ENCODE measurements at places on chromosomes 12 and 14.

DNA sequence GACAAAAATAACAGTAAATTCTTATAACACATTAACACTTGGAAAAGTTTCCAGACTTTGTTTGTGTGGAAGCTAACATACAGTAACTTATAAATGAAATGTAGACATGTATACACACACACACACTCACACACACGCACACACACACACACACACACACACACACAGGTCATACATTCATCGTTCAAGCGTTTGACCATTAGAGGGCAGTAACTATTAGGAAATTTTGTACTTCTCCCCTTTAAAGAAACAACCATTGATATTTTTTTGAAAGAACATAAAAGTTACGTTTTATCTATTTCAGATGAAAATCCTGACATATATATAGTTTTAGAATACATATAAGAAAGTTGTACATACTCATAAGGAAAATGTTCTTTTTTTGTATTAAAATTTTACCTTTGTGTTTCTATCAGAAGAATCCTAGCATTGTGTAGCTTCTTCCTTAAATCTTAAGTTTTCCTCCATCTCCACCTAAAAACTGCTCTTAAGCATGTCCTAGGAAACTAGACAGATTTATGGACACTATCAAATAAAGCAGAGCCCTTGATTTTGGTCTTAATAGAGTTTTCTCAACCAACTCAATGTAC is 29.0 kb downstream of the PTPRQ start:
- peak; percentile 69 for DNase-seq

DNA sequence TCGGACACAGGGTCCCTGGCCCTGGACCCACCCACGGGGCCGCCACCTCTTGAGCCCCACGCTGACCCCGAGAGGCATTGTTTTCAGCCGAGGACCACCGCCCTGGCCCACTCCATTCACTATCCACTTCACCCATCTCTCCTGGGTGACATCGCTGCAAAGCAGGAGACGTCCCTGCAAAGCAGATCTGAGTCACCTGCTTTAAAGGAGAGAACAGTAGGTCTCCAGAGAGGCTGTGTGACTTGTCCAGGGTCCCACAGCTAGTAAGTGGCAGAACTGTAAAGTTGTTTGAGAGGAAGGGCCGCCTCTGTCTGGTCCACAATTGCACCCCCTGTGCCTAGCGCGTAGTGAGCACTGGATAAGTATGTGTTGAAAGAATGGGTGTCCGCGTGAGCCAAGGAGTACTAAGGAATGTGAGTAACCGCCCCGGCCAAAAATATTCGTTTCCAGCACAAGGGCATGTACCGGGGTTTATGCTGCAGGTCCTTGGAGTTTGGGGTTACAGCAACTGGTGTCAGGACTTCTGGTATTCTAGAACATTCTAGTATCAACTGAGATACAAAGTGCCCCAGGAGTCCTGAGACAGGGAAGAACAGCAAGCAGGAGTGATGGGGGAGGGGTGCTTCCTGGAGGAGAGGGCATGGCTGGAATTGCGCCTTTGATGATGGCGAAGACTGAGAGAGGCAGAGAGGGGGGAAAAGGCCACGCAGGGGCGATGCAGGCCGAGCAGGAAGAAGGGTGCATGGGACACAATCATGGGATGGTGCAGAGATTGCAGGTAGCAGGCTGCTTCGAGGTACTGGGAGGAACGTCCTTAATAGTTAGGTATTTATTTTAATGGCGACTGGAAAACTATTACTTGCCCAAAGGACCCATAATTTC is 91.1 kb downstream of the SCARB1 start:
- no peak for DNase-seq

- DNase-seq, result no peak
Measured at GRCh38 chr12:49664591-49665239, 41.4 kb downstream of the PRPF40B start.

GRCh38 chr12:123059500-123059899 is 79.0 kb downstream of the ARL6IP4 start:
- no peak for DNase-seq

GRCh38 chr12:6310771-6311610 is 509 bp downstream of the PLEKHG6 start:
- no peak for DNase-seq

- no peak for DNase-seq
Measured at GRCh38 chr14:59831121-59831730, 39.4 kb downstream of the RTN1 start.

DNA sequence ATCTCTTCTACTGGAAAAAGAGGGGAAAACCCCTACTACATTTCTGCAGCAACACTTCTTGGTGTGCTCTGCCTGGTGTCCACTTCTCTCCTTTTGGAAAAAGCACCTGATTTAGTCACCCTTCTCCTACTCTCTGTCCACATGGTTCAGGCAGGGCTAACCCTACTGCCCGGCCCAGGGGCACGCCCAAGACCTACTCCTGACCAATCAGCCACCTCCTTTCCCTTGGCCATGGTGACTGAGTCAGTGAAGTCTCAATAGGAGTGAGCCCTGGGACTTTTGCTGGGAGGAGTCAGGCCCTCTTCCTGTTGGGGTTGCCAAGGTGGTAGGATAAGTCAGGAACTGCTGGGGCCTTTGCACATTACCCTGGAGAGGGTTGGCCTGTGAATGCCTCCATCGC is 52.5 kb upstream of the MYL2 start:
- no peak for DNase-seq

DNA sequence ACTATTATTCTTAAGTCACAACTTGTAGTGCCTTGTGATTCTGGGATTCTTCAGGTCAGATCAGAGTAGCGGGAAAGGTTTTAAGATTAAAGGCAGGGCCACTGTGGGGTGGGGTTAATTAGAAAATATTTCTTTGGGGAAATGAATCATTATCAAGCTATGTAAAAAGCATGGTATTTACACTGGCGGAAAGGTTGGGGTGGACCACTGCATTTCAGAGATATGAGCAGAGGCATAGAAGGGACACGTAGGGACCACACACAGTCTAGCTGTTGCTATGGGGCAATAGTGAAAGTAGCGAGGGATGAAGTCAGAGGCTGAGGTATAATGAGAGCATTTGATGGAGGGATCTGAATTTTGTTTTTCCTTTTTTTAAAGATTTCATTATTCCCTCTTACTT is 31.7 kb upstream of the KCNH3 start:
- DNase-seq, result peak; percentile 91

GRCh38 chr12:121060149-121061001 is 21.3 kb upstream of the OASL start:
- peak; percentile 80 for DNase-seq

- no peak for DNase-seq
Measured at GRCh38 chr14:58972233-58973017, 216.0 kb upstream of the DAAM1 start.

- DNase-seq, result no peak
Measured at GRCh38 chr12:131366261-131366871, 344.5 kb upstream of the SFSWAP start.

- DNase-seq, result no peak
Measured at GRCh38 chr12:49549735-49550692, 11.2 kb downstream of the KCNH3 start.

GRCh38 chr12:58066296-58066695 is 124.9 kb downstream of the ATP23 start:
- peak; percentile 21 for DNase-seq

- DNase-seq, result no peak
Measured at GRCh38 chr14:24264298-24264697, 1.3 kb upstream of the TGM1 start.

DNA sequence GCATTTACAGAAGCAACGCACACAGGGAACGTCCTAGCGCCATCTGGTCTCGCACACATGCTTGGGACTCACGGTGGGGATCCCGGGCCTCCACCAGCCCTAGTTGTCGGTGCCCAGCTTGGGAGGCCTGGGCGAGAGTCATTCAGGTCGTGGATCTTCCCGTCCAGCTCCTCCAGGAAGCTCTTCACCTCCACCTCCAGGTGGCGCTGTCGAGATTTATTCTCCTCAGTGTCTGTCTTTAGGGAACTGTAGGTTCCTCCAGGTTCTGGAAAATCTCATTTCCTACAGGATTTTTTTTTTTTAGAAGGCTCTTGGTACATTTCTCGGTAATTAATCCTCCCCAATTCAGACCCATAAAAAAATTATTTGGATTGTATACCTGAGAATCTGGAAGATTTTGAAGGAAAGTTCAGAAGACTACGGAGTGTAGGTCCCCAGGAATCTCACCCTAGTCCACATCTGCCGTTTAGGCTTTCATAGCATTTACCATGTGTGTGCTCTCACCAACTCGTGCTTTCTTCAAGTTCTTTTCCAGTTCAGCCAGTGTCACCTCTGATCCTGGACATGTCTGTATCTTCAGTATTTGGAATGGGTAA is 910.0 kb downstream of the TMEM121 start:
- peak; percentile 53 for DNase-seq

- peak; percentile 69 for DNase-seq
Measured at GRCh38 chr12:107929436-107929835, 154.9 kb downstream of the ASCL4 start.

GRCh38 chr12:131747276-131748177 is 36.6 kb downstream of the SFSWAP start:
- no peak for DNase-seq

DNA sequence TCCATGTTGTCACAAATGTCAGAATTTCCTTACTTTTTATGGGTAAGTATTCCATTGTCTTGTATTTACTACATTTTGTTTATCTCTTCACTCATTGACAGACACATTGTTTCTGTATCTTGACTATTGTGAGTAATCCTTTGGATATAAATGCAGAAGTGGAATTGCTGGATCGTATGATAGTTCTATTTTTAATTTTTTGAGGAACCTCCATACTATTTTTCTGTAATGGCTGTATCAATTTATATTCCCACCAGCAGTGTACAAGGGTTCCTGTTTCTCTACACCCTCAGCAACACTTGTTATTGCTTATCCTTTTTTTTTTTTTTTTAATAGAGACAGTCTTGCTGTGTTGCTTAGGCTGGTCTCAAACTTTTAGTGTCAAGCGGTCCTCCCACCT is 3.5 kb upstream of the KICS2 start:
- no peak for DNase-seq

DNA sequence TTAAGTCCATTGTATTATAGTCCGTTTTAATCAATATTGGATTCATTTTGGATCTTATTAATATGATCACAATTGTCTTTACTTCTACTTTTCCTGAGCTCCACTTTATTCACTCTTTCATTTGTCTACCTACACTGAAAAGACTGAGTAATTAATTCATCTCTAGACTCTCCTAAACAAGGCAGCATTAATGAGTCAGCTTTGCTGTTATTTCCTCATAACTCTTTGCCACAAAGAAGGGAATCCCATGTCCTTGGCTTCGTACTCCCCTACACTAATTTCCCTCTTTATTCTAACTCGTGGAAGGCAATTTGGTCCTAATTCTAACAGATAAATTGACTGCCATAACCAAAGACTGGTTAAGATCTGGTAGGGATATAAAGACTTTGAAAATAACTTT is 91.9 kb downstream of the ARMH4 start:
- DNase-seq, result no peak

GRCh38 chr12:99600388-99600787 is 47.2 kb upstream of the GARIN6 start:
- no peak for DNase-seq

DNA sequence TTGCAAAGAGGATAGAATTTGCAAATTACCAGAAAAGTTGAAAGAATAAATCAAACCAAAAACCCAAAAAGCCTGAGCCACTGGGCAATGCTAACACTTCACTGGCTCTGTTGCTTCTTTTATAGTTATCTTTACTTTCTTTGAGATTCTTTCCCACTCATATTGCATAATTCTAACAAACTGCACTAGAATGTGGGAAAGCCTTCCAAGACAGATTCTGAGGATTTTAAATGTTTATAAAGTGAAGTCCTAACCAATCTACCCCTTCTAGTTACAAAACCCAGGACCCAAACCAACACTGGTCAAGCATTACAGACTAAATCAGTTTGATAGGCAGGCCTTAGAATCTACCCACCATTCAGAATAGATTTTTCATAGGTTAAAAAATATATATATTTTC is 150.9 kb downstream of the MED13L start:
- DNase-seq, result no peak

- peak; percentile 78 for DNase-seq
Measured at GRCh38 chr14:53011053-53011462, 60.2 kb upstream of the FERMT2 start.

GRCh38 chr12:92146497-92147224 is 1.0 kb upstream of the BTG1 start:
- peak; percentile 27 for DNase-seq

DNA sequence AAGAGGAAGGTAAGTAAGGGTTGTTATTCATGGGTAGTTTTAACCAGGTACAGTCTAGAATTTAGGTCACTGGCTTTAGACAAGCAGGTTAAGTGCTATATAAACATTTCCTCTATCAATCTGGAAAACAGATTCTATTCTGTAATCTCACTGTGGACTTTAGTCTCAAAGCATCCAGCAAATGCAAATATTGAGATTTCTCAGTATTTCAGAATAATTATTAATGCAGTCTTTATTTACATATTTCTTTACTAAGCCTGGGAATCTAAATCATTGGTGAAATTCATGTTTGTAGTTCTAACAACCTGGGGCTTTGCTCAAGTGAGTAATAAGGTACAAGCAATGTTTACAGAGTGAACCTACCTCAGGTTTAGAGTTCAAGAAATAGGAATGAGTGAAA is 61.9 kb downstream of the SLC41A2 start:
- DNase-seq, result no peak

DNA sequence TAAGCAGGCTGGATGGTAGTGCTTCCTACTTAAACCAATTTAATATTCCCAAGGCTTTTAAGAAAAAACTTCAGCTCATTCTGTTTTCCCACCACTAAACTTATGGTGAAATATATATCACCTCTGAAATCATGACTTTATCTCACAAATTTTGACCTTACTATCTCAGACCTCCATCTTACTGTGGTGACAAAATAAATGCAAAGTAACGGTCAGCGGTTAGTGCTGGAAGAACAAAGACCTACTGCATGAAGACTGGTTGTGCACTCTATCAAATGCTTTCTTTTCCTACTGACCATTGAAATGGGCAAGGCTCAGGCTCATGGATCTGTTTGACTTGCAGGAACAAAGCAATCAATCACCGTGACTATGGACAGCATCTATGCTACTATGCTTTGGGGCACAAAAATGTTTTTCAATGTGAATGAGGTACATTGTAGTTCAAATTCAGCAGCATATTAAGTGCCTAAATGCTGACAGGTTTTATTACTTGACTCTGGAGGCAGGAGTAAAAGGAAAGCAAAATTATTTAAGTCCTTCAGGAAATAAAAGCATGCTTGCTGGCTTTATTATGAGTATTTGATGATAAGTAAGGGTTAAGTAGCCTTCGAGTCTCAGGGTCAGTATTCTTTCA is 43.1 kb upstream of the GTF2A1 start:
- no peak for DNase-seq

GRCh38 chr14:39456702-39457250 is 24.5 kb upstream of the FBXO33 start:
- DNase-seq, result no peak

- no peak for DNase-seq
Measured at GRCh38 chr14:89205137-89205740, 211.8 kb downstream of the FOXN3 start.

- no peak for DNase-seq
Measured at GRCh38 chr12:95371571-95371970, 102.4 kb upstream of the METAP2 start.

GRCh38 chr12:11652351-11653040 is 3.0 kb downstream of the ETV6 start:
- peak; percentile 47 for DNase-seq

Measured in H4 (cell line).